Tibial nerve (tissue), 4 donors: ENCODE measurements at places on chromosomes 2 and 18.

- no peak for DNase-seq
These were observed 6.8 kb upstream of the DDX1 start for GRCh38 chr2:15584767-15585469.

DNA sequence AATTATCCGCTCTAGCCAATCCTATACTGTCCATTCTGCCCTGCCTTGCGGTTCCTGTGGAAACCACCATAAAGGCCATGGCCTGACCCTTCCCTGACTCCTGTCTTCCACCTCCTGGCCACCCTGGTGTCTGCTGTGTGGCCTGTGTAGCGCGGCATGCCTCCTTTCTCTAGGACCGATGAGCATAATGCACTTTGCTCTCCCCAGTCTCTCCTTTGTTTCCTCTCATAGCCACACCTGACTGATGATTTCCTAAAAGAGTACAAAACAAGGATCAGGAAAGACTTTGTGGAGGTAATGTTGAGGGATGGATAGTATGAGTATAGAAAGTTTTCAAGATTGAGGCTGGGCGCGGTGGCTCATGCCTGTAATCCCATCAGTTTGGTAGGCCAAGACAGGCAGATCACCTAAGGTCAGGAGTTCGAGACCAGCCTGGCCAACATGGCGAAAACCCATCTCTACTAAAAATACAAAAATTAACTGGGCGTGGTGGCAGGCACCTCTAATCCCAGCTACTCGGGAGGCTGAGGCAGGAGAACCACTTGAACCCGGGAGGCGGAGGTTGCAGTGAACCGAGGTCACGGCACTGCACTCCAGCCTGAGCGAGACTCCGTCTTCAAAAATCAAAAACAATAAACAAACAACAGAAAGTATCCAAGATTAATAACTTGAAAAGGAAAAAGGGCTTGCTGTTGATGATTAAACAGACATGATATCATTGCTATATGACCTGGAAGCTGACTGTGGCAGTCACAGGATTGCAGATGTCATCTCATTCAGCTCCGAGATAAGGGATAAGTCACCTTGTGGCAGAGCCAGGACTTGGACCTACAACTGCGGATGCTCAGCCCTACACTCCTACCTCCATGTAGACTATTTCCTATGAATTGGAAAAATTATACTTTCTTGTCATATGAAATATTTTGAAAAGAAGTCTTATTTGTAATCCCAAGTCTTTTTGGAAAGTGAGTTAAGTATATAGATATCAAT is 16.6 kb downstream of the SOWAHC start:
- no peak for DNase-seq

GRCh38 chr2:102154946-102155702 is 12.6 kb downstream of the IL1R1 start:
- no peak for DNase-seq

- DNase-seq, result no peak
These were observed 58.6 kb downstream of the MGAT5 start for GRCh38 chr2:134312482-134312881.

DNA sequence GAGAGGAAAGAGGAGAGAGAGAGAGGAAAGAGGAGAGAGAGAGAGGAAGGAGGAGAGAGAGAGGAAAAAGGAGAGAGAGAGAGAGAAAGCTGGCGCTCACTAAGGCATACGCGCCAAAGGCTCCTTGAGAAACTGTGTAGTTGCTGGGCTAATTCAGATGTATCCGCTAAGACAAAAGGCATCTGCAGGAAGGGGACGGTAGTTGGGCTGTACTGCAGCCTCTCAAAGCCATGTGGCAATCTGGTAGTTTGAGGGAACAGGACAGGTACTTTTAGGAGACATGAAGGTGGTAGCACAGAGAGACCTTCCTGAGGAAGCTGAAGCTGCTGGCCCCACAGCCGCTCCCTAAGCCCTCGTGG is 31.6 kb downstream of the THNSL2 start:
- no peak for DNase-seq

DNA sequence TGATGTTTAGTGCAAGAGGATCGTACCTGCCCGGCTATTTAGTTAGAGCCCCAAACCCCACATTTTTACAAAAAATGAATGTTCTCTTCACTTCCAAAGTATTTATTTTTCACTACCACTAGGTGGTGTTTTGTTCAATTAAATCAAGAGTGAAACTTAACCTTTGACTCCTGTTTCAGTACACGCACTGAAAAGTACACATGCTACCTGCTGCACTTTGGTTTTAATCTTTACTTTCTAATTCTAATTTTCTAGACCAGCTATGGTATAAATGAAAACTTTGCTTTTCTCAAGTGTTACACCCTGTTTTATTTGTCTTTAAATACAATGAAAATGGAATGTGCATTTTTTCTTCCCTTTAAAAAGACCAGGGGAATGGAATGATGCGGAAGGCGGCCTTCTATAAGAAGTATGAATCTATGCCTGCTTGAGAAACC is 31.4 kb upstream of the CHN1 start:
- DNase-seq, result no peak

DNA sequence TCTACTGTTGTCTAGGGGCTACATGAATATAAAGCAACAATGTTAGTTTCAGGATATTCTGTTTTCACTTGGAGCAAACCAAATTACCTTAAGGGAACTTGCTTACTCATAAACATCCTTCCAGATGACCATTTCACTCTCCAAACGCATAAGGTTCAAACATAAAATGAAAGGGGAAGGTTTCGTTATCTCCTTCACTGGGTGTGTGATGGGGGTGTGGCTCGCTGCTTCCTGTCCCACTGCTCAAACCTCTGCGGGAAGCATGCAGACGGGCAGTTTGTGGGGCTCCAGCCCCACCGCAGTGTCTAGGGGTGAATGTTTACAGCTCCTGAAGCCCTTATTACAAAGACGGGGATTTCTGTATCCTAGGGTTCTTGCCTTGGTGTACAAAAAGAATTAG is 1310.9 kb upstream of the TMEFF2 start:
- DNase-seq, result no peak

DNA sequence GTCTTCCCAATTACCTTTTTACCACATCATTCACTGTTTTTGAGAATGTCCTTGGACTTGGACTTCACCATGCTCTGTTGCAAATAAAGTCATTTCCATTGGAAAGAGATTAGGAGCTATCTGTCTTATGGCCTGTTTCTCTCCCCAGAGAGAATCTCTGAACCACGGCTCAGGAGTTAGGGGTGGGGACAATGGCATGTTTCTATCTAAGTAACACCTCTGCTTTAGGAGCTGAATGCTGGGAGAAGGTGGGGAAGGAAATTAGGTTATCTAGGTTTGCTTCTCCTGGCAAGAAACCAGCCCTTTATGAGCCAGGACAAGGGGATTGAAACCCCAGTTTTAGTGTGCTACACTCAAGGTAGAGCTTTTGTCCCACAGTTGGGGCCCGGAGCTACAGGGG is 86.3 kb downstream of the AGPS start:
- DNase-seq, result no peak

GRCh38 chr2:168804214-168804613 is 1.8 kb downstream of the NOSTRIN start:
- DNase-seq, result no peak

- DNase-seq, result no peak
These were observed 3.0 kb downstream of the HPCAL1 start for GRCh38 chr2:10305715-10306114.

GRCh38 chr2:133654949-133655348 is 86.7 kb upstream of the NCKAP5 start:
- no peak for DNase-seq

DNA sequence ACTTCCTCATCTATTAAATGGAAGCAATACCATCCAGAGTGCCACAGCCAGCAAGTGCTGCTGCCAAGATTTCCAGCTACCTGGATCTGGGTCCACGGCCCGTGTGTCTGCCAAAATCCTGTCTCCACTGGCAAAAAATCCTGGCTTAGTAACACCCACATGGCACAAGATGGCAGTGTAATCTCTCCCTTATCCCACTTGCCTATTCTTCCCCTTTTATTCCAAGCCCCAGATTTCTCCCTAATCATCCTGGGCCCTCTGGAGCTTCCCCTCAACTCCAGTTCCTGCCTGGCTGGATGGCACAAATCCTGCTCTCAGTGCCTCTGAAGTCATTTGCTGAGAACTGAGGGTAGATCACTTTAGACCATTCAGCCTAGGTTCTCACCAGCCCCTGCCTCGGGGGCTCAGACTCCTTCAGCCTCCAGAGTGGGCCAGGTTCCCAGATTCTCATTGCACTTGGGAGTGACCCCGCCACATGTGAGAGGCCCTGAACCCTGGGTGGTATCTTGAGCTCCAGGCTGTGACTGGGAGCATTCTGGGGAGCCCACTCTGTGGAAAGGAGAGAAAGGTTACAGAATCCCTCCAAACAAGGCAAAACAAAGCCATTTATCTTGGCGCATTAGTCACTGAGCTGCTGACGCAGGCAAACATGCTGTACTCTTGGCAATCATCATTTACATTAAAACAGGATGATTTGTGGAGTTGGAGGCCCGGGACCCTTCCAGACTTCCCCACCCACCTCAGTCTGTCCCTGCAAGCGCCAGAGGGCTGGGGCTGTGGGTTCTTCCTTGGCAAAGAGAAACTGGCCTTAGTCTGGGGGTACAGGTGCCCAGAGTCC is 325.8 kb downstream of the DYSF start:
- no peak for DNase-seq

DNA sequence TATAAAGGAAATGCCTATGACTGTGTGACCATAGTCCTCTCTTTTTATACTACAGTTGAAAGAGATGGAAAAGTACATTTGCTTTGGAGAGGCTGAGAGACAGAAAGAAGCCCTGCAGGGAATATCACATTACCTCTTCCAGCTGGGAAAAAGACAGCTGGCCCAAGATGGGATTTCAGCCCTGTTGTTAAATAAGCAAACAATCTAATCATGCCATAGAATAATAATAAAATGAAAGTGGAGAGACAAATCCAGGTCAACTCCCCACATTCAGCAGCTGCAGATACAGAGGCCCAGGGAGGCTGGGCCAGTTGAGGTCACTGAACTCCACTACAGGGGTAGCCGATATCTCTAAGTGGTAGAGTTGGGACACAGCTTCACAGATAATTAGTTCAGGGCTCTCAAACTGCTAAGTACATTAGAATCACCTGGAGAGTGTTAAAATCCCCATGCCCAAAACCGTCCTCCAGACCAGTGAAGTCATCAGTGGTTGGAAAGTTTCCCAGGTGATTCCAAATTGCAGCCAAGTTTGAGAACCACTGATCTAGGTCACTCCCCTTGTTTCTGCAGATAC is 81.9 kb downstream of the MOGAT1 start:
- DNase-seq, result peak; percentile 43

- no peak for DNase-seq
These were observed 53.7 kb upstream of the APCDD1 start for GRCh38 chr18:10400534-10401307.

- no peak for DNase-seq
These were observed 22.1 kb downstream of the ABHD3 start for GRCh38 chr18:21682371-21683051.

DNA sequence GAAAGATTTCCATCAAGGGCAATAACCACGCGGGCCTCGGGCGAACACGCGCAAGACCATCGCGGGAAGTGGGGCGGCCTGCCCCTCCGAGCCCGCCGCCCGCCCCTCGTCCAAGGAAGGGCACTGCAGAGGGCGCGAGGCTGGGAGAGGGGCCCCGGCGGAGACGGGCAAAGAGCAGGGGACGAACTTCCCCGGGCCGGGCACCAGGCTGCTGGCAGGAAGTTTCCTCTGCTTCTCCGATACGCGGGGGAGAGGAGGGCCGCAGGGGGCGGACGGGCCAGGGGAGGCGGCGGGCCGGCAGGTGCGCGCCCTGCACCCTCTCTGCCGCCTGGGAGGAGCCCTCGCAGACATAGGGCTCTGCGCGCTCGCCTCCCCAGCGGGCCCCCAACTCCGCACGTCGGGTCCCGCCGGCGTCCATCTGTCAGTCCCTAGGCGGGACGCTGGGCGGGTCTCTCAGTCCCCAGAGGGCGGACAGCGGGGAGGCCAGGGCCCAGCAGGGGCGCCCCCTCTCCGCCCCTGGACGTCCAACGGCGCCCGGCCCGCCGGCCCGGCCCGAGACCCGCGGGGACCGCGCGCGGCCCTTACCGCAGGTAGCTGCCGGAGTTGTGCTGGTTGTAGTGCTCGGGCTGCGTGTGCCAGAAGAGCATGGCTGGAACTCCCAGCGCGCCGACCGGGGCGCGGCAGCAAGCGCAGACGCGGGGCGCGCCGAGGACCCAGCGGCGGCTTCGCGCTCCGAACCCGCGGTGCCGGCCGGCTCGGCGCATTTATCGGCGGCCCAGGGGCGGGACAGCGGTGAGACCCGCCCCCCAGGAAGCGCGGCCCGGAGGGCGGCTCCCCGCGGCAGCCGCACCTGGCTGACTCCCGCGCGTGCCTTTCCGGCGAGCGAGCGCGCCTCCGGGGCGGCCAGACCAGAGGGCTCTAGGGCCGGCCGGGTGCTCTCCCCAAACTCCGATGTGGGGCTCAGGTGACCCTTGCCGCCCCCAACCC is at the start of gene TFCP2L1:
Gene TFCP2L1 (minus strand): TSS at position 740 of the 987 bp plus-strand sequence. CDS start 93 bp downstream, at position 647.
- no peak for DNase-seq

DNA sequence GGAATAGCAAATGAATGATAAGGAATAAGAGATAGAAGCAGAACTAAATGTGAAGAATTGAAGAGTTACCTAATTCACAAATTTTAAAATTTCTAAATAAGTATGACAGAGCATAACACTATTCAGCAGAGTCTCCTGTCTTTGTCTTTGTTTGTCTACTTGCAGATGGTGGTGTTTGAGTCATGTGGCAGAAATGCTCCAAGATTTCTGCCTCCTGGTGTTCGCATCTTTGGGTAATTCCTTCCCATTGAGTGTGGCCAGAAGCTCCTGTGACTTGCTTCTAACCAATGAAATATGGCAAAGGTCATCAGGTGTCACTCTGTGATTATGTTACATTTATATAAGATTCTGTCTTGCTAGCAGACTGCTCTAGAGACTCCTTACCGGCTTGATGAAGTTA is 45.6 kb upstream of the GALNT3 start:
- DNase-seq, result no peak

- peak; percentile 35 for DNase-seq
These were observed 891 bp downstream of the KDM3A start for GRCh38 chr2:86441882-86442641.

DNA sequence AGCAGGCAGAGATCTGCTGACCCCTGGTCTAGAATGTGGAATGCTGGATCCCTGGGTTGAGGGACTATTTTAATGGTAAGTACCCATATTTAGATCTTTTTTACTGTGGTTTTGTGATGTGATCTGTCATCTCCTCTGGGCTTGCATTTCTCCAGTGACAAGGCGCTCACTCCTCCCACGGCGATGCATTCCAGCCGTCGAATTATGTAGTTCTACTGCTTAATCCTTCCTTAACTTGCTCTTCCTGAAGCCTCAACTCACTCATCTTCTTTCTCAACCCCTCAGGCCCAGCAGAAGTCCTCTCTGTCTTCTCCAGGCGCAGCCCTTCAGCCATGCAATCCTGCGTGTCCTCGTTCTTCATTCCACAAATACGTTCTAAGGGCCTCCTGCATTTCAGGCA is 51.2 kb downstream of the HPCAL1 start:
- no peak for DNase-seq
